ENCODE measurements at places on chromosomes 7 and 10.

DNA sequence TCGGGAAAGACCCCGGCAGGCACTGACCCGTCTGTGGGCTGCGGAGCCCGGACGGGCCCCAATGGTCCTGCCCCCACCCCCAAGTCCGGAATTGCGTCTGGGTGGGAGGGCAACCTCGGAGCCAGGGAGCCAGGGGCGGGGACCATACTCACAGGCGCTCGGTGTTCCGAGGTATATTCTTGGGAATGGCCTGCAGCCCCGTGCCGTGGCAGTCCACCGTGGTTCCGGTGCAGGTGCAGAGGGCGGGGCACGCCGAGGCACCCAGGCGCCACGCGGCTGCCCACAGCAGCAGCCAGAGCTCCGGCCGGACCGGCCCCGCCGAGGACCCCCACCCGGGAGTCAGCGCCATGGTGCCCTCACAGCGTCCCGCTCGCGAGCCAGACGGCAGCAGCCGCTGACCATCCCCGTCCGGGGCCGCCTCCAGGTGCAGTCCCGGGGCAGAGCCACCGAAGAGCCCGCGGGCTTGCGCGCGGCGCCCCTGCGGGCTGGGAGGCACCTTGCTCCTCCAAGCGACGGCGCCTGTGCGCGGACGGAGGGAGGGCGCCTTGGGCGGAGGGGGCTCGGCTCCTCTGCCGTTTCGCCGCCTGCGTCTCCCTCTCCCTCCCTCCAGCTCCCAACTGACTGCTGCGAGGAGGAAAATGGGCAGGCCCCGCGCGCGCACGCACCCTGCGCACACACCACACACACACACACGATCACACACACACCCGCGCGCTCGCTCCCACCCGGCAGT lies at the start of gene SLIT1:
TSS of gene SLIT1 (minus strand) at position 634 of the 733 bp plus-strand sequence. CDS start at position 349, 285 bp downstream.
- DNase-seq, result no peak

- no peak for DNase-seq
Measured at GRCh38 chr10:131852823-131853609, 47.8 kb upstream of the PPP2R2D start.

- no peak for DNase-seq
Measured at GRCh38 chr10:106341356-106341755, 823.1 kb downstream of the SORCS1 start.

DNA sequence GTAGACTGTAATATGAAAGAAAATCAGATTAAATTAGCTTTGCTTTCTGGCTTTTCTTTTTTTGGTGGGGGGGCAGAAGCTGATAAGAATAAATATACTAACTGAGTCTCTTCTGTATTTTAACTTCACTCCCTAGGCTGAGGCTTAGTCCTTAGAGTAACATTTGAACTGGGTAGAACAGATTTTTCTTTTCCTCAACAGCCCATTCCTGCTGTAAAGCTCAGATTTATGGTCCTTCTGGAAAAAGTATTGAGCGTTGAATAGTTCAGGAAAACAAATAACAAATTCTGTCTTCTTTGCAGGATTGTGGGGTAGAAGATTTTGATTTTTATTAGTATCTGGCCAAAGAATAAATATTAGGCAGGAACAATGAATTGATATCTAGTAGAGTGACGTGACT lies 17.9 kb downstream of the SGPL1 start:
- no peak for DNase-seq

GRCh38 chr10:22054961-22055360 lies 51.4 kb upstream of the DNAJC1 start:
- no peak for DNase-seq

GRCh38 chr7:141701489-141702046 lies 398 bp downstream of the DENND11 start:
- DNase-seq, result peak; percentile 52

DNA sequence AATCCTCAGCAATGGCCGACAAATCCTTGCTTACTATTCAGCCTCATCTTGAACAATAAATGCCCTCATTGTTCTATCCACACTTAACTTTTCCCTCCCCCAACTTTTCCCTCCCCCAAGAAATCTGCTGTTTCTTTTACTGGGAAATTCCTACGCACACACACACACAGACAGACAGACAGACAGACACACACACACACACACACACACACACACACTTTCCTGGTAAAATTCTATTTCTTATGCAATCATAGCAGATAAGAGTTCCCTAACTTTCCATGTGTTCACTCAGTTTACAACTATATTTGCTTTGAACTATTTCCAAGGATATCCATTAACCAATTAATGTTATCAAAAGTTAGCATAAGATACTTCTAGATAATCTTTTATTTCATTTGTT lies 52.9 kb downstream of the RELN start:
- no peak for DNase-seq

GRCh38 chr7:149005427-149006344 lies 22.6 kb downstream of the PDIA4 start:
- peak; percentile 44 for DNase-seq

- DNase-seq, result no peak
Measured at GRCh38 chr7:4861227-4861626, 603 bp downstream of the PAPOLB start.

GRCh38 chr7:25762511-25763462 lies 389.2 kb upstream of the NFE2L3 start:
- DNase-seq, result no peak

- no peak for DNase-seq
Measured at GRCh38 chr7:141754939-141755338, 9.0 kb upstream of the TAS2R3 start.

GRCh38 chr7:99642027-99642426 lies 25.3 kb downstream of the ZSCAN25 start:
- DNase-seq, result no peak

DNA sequence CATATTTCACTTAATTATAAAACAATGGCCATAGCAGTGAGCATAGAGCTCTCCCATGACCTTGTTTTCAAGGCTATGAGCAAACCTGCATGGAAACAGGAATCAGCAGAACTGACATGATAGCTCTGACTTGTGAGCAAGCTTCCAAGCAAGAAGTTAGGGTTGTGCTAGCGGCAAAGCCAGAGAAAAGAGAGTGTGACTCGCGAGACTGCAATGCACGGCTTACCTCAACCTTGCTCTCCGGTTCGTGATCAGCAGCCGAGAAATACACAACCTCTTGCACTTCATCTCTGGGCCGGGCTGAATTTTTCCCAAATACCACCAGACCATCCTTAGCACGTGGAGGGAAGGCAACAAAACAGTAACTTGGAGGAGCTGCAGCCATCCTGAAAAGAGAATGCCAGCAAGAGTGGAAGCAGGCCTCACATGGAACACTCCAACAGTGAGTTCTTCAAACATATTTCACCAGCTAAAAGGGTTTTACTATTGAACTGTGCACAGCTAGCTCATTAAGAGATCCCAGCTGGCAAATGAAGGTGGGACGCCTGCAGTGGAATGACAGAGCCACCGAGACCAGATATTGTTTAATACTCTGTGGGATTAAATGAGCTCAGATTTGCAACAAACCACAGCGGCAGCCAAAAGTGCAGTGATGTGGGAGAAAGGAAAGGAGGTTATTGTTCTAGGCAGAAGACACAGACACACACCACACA lies 20.8 kb downstream of the SCRN1 start:
- no peak for DNase-seq

DNA sequence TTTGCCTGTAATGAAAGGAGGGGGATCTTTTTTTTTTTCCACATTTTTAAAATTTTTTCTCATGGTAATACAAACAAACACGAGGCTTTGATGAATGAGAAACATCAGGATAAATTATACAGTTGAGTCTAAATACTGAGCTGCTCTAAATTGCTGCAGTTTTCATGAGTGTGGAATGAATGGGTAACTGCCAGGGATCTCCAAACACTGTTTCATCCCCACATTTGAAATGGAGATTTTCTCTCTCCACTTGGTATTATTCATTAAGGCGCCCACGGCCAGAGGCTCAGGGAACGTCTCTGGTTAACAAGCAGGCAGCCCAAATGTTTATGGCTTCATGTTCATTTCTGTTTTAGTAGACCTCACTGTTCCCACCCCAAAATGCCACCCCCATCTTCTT lies 717.1 kb downstream of the GRID1 start:
- no peak for DNase-seq

GRCh38 chr7:7183061-7183837 lies 905 bp downstream of the C1GALT1 start:
- DNase-seq, result no peak

DNA sequence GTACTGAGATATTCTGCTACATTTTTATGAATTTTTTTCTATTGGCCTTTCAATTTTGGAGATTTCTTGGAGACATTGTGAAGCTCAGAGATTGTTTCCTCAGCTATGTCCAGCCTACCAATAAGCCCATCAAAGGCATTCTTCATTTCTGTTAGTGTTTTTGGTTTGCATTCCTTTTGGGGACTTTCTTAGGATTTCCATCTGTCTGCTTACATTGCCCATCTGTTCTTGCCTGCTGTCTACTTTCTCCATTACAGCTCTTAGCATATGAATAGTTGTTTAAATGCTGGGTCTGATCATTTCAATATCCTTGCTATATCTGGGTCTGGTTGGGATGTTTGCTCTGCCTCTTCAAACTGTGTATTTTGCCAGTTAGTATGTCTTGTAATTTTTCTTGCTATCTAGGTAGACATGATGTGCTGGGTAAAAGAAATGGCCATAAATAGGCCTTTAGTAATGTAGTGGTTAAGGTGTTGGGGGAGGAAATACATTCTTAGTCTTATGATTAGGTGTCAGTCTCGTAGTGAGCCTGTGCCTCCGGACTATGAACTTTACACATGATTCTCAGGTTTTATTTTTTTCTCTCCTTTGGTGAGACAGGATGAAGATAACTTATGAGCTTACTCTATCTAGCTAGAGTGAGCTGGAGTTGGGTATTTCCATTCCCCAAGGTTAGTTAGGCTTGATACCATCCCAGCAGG lies 32.6 kb upstream of the NME8 start:
- peak; percentile 23 for DNase-seq

DNA sequence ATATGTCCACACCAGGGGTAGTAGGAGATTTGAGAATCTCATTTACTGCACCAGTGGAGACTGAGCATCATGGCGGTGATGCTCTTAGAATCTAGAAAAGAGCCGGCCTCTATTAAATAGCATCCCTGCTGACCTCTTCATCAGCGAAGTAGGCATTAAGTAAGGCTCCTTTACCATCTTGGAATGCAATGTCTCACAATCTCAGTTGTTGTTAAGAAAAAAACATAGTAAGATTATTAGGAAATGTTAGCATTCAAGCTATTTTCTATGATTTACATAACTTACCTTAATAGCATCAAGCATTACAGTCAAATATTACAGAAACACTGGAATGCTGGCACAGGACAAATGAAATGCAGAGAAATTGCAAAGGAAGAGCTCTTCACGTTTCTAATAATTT lies 54.5 kb downstream of the ORC5 start:
- DNase-seq, result no peak

DNA sequence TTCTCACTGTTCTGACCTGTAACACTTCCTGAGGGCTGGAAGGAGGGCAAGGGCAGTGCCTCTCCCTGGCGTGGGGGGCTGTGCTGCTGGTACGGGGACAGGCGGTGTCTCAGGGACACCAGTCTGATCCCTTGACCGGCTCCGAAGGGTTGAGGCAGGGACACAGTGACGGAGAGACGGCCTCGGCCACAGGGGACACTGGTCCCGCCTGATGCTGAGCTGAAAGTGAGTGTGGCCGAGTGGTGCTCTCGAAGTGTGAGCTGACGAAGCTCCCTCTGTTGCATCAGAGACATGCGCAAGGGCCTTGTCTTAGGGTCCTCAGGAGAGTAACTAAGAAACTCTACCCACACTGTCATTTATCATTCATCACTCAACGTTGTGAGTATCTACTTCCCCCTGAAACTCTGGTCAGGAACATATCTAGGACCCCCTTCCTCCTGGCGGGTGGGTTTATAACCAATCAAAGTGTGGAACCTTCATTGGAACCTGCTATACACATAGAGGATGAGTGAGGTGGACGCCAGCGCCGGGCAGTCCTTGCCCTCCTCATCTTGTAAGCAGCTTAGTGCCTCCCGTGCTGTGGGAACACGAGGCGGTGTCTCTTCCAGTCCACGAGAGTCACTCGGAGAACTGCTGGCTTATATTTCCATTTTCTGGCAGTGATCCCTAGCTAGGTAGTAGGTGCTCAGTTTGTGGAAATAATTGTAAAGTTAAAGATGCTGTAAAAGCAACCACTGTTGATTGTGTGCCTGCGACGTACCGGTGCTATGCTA lies 283.1 kb downstream of the DNAJB6 start:
- no peak for DNase-seq

GRCh38 chr7:107503687-107504086 lies 33.8 kb downstream of the GPR22 start:
- DNase-seq, result no peak

DNA sequence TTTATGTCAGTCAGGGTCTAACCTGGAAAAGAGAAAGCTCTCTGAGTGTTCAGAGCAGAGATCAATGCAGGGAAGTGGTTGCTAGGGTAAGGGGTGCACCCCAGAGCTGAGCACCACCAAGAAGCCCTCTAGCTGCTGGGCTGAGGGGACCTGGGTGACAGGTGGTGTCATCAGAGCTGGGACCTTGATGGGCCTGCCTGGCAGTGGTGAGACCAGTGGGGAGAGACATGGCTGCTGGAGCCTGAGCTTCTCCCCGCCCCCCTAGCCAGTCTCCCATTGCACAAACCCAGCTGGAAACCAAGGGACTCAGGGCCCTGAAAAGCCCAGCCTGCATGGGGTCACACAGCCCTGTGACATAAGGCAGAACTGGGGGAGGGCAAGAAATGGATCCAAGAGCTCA lies 49.1 kb upstream of the OSBPL3 start:
- no peak for DNase-seq

DNA sequence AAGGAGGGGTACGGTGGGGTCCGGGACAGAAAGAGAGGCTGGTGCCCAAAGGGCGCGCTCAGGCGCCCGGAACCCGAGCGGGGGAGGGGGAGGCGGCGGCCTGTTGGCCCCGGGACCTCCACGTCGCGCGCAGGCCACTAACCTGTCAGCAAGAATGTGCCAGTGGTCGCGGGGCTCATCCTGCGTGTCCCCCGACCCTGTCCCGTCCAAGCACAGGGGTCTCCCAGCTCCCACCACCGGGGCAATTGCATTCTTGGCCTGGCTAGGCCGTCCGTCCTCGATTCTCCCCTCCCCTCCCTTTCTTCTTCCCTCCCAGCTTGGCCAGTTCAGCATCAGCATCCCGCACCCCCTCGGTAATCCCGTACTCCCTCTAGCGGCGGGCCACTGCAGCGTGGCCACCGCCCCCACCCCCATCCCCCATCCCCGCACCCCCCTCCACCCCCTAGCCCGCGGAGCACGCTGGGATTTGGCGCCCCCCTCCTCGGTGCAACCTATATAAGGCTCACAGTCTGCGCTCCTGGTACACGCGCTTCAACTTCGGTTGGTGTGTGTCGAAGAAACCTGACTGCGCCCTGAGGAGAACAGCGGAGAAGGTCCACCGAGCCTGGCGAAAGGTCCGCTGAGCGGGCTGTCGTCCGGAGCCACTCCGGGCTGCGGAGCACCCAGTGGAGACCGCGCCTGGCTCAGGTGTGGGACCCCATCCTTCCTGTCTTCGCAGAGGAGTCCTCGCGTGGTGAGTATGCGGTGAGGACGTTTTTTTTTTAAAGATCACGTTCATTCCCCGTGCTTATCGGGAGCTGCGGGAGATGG lies at the start of gene SGCE:
TSS of gene SGCE (minus strand) at position 286 of the 810 bp plus-strand sequence. CDS start at position 251, 35 bp downstream.
- no peak for DNase-seq

DNA sequence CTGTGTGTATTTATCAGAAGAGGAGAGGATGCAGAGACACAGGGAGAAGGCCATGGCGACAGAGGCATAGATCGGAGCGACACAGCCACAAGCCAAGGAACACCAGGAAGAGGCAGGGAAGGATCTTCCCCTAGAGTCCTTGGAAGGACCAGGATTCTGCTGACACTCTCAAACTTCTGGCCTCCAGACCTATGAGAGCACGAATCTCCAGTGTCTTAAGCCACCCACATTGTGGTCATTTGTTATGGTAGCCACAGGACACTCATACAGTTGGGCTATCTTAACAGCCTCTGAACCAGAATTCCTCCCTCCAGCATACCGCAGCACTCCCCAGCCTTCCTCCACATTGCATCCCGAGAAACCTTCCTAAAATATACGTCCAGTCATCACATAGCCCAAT lies 367.0 kb upstream of the MGMT start:
- DNase-seq, result no peak
